ENCODE measurements at places on chromosomes 2 and 18.

DNA sequence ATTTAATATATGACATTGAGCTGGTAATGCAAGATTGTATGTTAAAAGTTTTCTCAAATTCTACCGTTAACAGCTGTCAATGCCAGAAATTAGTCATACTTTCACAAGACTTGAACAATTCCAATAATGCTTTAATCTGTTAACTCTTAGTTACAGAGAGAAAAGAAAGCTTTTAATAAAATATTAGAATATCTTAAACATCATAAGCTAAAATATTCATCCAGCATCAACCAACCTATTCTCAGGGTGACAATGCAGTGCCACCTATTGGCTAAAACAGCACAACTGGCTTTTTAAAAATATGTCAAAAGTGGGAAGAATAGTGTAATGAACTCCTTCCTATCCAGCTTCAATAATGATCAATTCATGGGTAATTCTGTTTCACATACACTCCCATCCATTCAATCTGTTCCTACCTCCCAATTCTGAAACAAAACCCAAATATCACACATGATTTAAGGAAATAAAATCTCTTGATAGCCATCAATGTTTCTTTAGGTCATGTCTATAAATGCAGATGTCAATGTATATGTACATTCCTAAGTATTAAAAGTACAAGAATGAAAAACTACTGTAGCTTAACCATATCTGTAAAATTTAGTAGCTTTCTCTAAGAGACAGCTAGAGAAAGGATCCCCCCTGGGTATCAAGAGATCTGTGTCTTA is 79.8 kb upstream of the CCDC141 start:
- H3K4me1 ChIP-seq: no peaks in the 10 kb centered on the region
- no peaks in the 10 kb centered on the region for H3K27me3 ChIP-seq
- H3K27ac ChIP-seq: no peak overlapping the region
- no peak overlapping the region for H3K4me3 ChIP-seq

- no peak for DNase-seq
- peak overlapping the region; percentile 65 for H3K4me3 ChIP-seq
- no peak overlapping the region for H3K27ac ChIP-seq
- H3K36me3 ChIP-seq: no peaks in the 10 kb centered on the region
- H3K4me1 ChIP-seq: peaks cover 19% of the 10 kb centered on the region
These were observed 567 bp downstream of the VWA3B start for GRCh38 chr2:98087447-98088020.

- peak overlapping the region; percentile 61 for H3K27ac ChIP-seq
- H3K4me1 ChIP-seq: peaks cover 38% of the 10 kb centered on the region
- DNase-seq: no peak
- H3K36me3 ChIP-seq: no peaks in the 10 kb centered on the region
These were observed 70.2 kb downstream of the SPTBN1 start for GRCh38 chr2:54526226-54526879.

DNA sequence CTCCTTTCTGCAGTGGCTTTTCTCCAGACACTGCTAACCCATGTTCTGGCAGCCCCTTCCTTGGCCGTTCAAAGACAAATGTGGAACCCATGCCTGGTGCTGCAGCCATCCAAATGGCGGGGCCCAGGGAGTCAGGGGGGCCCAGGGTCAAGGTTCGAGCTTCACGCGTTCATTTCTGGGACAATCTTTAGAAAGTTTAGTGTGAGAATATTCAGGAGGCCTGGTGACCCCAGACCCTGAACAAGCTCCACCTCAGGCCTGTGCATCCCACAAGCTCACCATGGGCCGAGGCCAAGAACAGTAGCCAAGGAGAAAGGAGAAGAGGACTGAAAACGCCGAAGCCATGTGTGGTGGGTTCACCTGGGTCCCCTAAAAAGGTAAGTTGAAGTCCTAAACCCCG is 54.4 kb downstream of the ANKMY1 start:
- H3K36me3 ChIP-seq: peaks cover 5% of the 10 kb centered on the region
- no peak for DNase-seq
- H3K27me3 ChIP-seq: no peaks in the 10 kb centered on the region
- no peak overlapping the region for H3K4me3 ChIP-seq
- no peak overlapping the region for H3K27ac ChIP-seq
- H3K4me1 ChIP-seq: no peaks in the 10 kb centered on the region

DNA sequence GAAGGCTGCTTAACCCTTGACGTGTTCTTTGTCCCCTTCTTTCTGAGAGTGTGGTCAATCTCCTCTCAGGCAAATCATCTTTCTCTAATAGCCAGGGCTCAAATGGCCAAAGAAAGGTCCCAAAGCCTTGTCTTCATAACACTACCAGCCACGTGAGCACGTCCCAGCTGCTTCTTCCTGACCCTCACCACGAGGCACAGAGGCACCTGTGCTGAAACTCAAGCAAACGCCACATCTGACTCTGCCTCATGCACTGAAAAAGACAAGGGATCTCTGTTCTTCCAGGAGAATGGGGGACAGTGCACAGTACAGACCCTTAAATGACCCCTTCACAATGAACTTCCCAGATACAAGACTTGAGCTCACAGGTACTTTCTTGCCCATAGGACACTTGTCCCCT is 31.8 kb downstream of the BCL11A start:
- H3K4me1 ChIP-seq: no peaks in the 10 kb centered on the region
- no peaks in the 10 kb centered on the region for H3K36me3 ChIP-seq
- no peak for DNase-seq

DNA sequence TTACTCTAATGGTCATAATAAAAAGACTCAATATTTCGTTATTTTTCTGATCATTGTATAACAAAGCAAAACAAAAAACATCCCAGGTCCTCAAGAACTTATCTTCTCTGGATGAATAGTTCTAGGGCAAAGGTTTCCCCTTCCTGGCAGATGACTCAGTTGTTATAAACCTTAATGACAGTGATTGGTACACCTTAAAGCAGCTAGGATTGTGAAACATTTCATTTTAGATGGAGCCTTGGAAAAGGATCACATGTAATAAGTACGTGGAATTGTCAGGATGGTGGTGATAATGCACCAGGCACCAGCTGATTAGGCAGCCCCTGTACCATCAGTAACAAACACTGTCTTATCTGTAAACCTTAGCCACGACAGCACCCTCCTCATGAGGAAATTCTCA is 47.2 kb downstream of the MEP1B start:
- no peak overlapping the region for H3K27ac ChIP-seq
- no peak for DNase-seq
- no peaks in the 10 kb centered on the region for H3K36me3 ChIP-seq
- H3K4me3 ChIP-seq: no peak overlapping the region
- no peaks in the 10 kb centered on the region for H3K4me1 ChIP-seq

DNA sequence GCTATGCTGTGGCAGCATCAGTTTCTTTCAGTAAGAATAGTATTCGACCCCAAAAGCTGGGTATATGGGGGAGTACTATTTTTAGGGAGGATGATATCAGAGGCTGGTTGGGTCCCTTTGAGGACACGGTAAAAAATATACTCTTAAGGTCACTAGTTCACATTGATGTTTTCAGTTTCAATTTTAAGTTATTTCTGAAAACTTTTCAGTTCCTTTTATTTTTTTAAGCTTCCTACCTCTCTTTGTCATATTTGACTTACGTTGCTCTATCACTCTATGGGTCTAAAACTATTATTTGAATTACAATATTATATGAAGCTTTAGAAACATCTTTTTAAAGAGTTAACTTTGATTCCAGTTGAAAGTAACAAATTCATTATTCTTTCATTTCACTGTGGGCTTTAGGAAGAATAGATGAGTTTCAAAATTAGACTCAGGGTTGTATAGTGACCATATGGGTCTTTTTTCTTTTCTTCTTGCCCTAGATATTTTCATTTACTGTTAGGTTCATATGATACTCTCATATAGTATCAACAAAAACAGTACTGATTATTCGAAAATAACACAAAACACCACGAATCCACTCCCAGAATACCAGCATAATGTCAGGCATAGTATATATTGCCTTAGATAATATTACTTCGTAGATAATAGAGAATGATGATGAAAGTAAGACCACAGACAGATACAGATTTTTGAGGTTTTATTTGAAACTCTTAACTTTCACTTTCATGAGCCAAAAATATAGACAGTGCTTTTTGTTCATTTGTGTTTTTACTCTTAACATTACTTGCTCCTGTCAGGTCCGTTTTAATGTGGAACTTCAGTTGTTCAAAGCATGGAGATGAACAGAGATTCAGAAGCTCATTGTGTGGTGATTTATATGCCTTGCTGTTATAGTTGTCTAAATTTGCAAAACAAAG is 9.8 kb downstream of the RMDN2 start:
- H3K27ac ChIP-seq: no peak overlapping the region
- no peak for DNase-seq
- H3K4me3 ChIP-seq: peak overlapping the region; percentile 46
- H3K27me3 ChIP-seq: no peaks in the 10 kb centered on the region

- no peaks in the 10 kb centered on the region for H3K36me3 ChIP-seq
- no peaks in the 10 kb centered on the region for H3K4me1 ChIP-seq
- H3K27ac ChIP-seq: no peak overlapping the region
- DNase-seq: no peak
- H3K4me3 ChIP-seq: no peak overlapping the region
These were observed 373.9 kb downstream of the SETBP1 start for GRCh38 chr18:45054636-45055035.

DNA sequence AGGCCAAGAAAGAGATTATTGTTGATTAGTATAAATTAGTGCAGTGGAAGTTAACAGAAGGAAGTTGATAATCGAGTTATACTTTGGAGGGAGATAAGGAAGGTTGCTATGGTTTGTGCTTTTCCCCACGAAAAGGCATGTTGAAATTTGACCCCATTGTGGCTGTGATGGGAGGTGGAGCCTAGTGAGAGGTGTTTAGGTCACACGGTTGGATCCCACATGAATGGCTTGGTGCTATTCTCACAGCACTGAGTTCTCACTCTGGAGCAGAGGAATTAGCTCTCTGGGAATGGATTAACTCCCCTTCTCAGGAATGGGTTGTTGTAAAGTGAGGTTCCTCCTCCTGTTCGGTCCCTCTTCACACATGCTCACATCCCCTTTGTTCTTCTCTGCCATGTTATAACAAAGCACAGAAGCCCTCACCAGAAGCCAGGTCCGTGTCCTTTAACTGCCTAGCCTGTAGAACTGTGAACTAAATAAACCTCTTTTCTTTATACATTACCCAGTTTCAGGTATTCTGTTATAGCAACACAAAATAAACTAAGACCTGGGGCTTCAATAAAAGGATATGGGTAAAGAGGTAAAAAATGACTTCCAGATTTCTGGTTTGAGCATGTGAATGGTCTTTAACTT is 21.9 kb downstream of the PIGN start:
- H3K36me3 ChIP-seq: no peaks in the 10 kb centered on the region
- no peaks in the 10 kb centered on the region for H3K27me3 ChIP-seq
- H3K4me1 ChIP-seq: no peaks in the 10 kb centered on the region
- no peak overlapping the region for H3K4me3 ChIP-seq
- H3K27ac ChIP-seq: no peak overlapping the region

DNA sequence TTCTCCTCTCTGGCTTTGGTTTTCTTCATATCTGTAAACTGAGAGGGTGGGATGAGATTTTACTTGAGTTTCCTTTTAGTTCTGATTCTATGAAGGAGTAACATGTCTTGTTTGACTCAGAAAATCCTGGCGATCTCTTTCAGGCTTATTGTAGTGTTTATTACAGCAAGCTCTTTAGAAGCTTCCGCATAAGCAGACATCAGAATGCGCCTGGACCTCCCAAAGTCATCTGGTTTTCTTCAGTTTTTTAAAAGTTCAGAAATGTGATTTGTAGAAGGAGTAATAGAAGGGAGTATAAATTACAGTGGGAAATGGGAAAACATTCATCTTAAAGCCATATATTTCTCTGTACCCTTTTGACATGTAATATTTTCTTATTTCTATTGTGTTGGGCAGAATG is 68.4 kb downstream of the EML6 start:
- H3K4me1 ChIP-seq: no peaks in the 10 kb centered on the region
- H3K27ac ChIP-seq: no peak overlapping the region
- no peak overlapping the region for H3K4me3 ChIP-seq
- no peaks in the 10 kb centered on the region for H3K27me3 ChIP-seq
- DNase-seq: no peak

DNA sequence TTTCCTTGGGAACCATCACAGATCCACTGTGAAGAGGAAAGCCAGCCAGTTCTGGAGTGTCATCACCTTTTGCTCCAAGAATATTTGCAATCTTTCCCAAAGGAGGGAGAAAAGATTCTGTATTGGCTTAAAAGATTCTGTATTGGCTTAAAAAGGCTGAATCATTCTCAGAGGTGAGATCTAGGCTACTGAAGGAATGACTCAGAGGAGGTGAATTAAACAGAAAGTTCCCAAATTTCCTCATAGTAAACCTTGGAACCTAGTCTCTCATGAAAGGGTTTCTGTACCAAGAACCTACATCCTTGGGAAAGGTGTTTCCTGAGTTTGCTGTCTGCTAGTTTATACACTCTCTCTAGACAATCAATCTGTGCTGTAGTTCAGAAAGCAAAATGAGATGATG is 34.1 kb upstream of the GRB14 start:
- no peak overlapping the region for H3K4me3 ChIP-seq
- H3K27me3 ChIP-seq: no peaks in the 10 kb centered on the region
- no peak overlapping the region for H3K27ac ChIP-seq
- H3K36me3 ChIP-seq: no peaks in the 10 kb centered on the region

- DNase-seq: no peak
- H3K27me3 ChIP-seq: no peaks in the 10 kb centered on the region
- no peak overlapping the region for H3K27ac ChIP-seq
- H3K4me3 ChIP-seq: no peak overlapping the region
These were observed 104.1 kb upstream of the ITPRID2 start for GRCh38 chr2:181787310-181788048.

DNA sequence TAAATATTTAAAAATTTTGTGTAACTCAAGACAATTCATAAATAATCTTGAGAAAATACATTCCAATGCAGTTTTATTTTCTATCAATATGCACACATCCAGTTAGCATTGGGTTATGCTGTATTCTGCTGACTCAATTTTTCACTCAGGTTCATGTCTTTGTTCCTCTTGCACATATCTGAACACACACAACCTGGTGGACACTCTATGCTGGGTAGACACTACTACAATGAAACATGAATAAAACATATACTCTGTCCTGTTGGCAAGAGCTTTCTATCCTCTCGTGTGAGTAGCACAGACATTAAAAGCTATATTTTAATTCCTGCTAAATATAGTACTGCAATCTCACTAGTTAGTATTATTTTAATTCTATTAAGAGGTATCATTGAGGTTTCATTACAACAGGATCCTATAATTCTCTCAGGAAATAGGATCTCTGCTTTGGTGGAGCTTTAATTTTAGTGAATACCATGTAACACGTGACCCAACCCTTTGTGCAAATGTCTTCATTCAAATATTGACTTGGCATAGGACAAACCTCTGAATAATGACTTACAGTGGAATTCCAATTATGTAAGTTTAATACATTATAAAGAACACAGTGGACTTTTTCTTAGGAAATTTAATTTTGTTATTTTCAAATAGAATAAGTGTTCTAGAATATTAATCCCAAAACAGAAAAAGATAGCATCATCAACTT is 342.3 kb upstream of the TMEFF2 start:
- no peaks in the 10 kb centered on the region for H3K27me3 ChIP-seq
- H3K36me3 ChIP-seq: no peaks in the 10 kb centered on the region
- no peak overlapping the region for H3K4me3 ChIP-seq
- H3K4me1 ChIP-seq: no peaks in the 10 kb centered on the region
- no peak overlapping the region for H3K27ac ChIP-seq

All from thoracic aorta (tissue), 2 donors.